Right forelimb (tissue), 1 donor: ENCODE measurements at places on chromosomes 1 and 21.

- DNase-seq, result no peak
Measured at GRCh38 chr1:165520646-165521045, 23.2 kb upstream of the LRRC52 start.

- no peak for DNase-seq
Measured at GRCh38 chr1:227771326-227771725, 36.1 kb downstream of the SNAP47 start.

DNA sequence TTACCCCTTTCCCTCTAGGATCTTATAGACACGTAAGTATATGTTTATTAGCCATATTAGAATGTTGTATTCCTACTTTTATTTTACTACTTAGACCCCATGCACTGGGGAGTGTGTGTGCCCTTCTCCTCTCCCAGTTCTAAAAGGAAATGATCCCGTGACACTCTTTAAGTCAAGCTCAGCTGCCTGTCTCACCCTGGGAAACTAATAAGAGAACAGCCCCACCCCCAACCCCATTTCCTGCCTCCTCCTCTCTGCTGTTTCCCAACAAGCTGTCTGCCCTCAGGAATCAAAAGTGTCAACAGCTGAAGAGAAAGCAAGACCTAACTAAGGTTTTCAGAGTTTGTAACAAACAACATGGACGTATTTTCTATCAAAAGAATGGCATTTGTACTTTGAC lies 92.6 kb upstream of the VAV3 start:
- DNase-seq, result no peak

GRCh38 chr1:226186124-226187018 lies at the start of gene ACBD3:
TSS of gene ACBD3 (minus strand) at chr1:226186741. CDS start at chr1:226186675, 66 bp downstream.
- DNase-seq, result peak; percentile 92

- DNase-seq, result no peak
Measured at GRCh38 chr1:66214901-66215300, 319.1 kb upstream of the SGIP1 start.

DNA sequence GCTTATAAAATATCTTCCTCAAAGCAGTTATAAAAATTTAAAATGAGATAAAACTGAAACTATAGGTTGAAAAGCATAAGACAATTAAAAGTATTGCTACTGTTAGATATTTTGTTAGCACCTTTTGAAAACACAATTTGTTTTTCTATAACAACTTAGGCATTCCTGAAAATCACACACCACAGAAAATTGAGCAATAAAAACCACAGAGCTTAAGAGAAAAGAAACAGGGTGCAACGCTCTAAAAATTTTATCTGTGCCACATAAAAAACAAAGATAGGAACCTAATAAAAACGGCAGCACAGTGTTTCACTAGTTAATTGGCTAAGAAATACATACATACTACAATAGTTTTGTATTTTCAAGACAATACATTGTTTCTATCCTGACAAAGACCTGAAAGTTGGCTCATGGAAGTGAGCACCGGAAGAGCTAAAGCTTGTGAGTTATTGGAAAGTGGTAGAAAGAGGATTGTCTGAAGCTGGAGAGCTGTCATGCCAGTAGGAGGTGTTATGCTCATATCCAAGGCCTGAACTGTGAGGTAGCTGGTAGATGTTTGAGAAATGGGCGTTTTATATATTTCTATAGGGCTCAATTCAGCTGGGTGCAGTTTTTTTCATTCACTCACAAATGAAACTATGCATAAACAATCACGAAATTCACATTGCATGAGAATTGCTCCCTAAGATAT lies 45.8 kb downstream of the RGS7 start:
- DNase-seq, result no peak

- DNase-seq, result no peak
Measured at GRCh38 chr1:180291004-180291403, 60.9 kb downstream of the LHX4 start.

- DNase-seq, result no peak
Measured at GRCh38 chr1:73662526-73662925, 535.5 kb downstream of the LRRIQ3 start.
